ENCODE measurements at places on chromosomes 6 and 20.

DNA sequence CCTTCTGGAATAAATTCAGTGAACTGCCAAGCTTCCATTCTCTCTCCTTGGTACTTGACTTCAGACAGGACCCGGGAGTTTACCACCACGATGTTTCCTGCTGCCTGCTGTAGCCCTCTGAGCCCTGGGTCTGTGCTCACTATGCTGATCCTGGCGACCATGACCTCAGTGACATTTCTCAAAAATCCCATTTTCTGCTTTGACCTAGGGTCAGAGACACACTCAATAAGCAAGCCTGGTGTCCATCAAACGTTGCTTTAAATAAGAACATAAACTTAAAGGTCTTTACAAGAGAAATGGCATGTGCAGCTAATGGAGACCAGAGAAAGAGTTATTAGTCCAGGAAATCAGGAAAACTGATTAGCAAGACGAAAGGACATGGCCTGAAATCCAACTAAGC lies 509.7 kb upstream of the SULF2 start:
- DNase-seq, result no peak

- no peak for DNase-seq
Observed at GRCh38 chr20:53927990-53928389, 142.4 kb downstream of the BCAS1 start.

DNA sequence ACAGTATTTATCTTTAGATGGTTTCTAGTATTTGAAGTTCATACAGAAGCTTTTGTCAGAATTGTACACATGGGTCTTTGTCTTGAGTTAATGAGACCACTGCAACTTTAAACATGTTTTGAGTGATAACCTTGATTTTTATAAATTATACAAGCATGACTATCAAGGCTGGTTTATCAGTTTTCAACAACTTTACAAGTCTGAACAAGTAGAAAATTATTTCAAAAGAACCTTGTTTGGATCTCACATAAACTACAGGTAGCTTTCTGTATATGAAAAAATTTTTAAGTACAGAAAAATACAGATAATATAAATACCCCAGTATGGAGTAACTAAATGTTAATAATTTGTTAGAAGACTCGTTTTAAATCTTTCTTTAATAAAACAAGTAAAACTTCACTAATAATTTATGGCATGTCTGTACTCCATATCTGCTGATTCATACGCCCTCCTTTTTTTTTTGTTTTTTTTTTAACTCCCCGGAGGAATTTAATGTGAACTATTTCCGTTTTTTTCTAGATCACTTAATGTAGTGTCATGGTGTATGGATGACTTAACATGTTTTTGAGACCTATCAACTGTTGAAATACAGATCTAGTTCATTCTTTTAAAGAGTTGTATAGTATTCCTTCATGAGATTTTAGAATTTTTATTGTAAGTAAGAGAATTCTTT lies 18.3 kb downstream of the VAPB start:
- DNase-seq, result no peak

- DNase-seq, result no peak
Observed at GRCh38 chr6:25172819-25173218, 106.4 kb upstream of the CARMIL1 start.

- DNase-seq, result no peak
Observed at GRCh38 chr6:144661116-144661806, 376.1 kb downstream of the UTRN start.

DNA sequence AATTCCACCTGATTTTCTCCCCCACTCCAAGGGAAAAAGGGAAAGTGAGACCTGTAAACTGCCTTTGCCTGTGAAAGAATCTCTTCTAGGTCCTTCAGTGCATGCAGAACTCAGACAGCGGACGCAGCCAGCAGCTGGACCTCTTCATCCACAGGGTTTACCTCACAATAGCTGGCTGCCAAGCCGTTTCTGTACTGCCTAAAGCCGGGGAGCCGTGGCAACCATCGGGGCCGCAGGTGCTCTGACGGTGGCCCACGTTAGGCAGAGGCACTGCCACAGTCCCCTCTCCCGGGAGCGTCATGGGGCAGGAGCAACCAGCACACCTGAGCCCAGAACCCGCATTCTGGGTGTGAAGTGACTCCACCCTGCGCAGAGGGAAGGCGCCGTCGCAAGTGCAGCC lies 206.1 kb downstream of the TTLL2 start:
- DNase-seq, result no peak

- DNase-seq, result no peak
Observed at GRCh38 chr6:41186031-41186562, 14.9 kb downstream of the TREML2 start.

DNA sequence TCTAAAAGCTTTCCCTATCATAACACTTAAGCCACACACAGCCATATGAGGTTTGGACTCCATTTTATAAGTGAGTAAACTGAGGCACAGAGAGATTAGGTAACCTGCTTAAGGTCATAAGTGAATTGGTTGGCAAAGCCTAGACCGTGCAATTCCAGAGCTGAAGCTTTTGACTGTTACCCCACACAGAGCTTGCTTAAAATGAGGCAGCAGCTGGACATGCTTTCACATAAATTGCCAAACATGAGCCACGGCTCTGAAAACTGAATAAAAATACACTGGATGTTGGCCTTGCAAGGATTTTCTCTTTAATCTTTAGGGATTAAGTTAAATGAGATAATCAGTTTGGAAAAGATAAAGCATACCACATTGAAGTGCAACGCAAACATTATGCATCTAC lies 2.5 kb downstream of the RIPOR2 start:
- no peak for DNase-seq

DNA sequence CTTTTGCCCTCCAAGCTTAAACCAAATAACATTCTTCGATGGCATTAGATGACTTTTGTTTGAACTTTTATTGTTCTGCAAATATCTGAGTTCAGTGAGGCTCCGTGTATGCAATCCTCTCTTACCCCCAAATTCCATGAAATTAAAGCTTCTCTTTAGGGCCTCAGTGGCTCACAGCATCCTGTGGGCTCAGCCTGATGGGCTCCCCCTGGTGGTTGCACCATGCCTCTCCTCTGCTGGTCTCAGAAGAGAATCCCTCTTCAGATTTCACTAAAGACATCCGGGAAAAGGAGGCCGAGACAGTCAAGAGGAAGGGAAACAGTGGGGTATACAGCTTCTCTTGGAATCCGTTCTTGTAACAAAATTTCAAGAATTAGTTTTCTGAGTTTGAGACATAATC lies 331.6 kb upstream of the NT5E start:
- no peak for DNase-seq

DNA sequence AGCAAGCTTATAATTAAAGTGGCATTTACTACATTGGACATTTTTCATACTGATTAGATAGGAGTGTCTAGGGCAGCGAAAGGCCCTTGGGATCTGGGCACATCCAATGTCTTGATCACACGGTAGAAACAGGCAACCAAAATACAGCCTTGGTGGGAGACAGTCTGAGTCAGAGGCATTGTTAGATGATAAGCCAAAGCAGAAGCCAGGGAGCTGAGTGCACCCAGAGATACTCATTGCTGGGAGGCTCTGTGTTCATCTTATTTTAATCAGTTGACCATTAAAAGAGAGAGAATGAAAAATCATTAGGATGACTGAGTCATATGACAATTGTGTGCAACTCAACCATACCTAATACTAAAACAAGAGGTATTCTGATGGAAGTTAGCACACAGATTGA lies 109.5 kb downstream of the LCA5 start:
- DNase-seq, result no peak

GRCh38 chr6:37025621-37026466 lies 20.4 kb downstream of the FGD2 start:
- no peak for DNase-seq

GRCh38 chr20:45042978-45043377 lies 57.9 kb downstream of the KCNS1 start:
- no peak for DNase-seq

DNA sequence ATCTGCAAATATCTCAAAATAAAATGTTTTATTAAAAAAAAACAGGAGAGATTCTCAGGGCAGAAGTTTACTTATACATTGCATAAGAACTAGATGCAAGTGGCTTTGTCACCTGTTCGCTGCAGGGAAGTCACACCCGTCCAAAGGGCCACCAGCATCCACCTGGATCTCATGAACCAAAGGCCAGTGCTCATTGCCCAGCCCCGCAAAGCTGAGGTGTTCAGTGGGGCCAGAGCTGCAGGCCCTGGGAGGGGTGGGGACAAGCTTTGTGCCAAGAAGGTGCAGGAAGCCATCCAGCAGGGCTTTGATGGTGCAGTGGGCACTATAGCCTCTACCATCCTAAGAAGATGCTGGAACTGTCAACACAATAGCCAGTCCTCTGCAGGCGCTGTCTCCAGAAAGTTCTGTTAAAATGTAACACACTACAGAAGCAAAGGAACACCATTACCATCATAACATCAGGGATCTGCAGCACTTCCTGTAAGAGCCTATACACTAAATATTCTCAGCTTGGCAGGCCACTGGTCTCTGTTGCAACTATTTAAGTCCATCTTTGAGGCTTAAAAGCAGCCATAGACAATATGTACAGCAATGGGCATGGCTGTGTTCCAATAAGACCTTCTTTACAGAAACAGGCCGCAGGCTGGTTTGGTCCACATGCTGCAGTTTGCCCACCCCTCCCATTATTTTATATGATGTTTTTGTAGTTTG lies 15.7 kb upstream of the CD93 start:
- no peak for DNase-seq

GRCh38 chr6:158131926-158132325 lies 36.1 kb downstream of the SERAC1 start:
- DNase-seq, result no peak

GRCh38 chr20:43938932-43939761 lies 24.5 kb downstream of the TOX2 start:
- no peak for DNase-seq

- no peak for DNase-seq
Observed at GRCh38 chr6:75409286-75409685, 84.3 kb downstream of the FILIP1 start.

GRCh38 chr6:34924831-34925625 lies 36.0 kb downstream of the ANKS1A start:
- no peak for DNase-seq

GRCh38 chr20:7665376-7665775 lies 274.9 kb downstream of the HAO1 start:
- DNase-seq, result no peak

DNA sequence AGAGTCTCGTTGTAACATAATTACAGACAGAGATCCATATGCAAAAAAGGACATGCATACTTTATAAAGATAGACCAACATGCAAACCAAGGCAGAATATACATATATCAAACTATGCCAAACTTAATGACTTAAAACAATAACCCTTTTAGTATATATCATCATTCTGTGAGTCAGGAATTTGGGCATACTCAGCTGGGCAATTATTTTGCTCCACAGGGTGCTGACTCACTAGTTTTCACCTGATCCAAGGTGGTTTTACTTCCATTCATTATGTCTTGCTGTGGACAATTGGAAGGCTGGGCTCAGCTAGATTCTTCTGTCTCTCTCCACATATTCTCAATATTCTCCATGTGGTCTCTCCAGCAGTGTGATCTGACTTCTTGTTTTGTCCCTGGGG lies 41.2 kb upstream of the RNF146 start:
- DNase-seq, result no peak

DNA sequence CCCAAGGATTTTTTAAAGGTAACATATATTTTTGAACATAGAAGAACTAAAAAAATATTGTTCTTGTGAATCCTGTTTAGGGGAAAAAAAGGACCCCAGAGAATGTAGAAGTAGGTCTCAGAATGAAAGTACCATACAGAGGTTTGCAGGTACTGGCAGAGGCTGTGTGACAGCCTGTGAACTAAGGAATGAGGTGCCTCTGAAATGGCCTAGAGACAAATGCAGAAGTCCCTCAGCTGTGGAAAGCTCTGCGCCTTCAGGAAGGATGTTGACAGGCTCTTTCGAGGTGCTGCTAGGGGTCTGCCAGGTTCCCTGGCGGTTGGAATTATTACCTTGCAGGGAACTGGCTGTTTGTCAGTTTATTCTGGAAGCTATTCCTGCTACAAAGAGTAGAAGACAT lies 8.6 kb upstream of the TUBB2B start:
- no peak for DNase-seq

- DNase-seq, result no peak
Observed at GRCh38 chr6:17007749-17008148, 94.1 kb upstream of the STMND1 start.

GRCh38 chr6:37570482-37571133 lies 70.9 kb upstream of the CCDC167 start:
- DNase-seq, result no peak

GRCh38 chr20:19176470-19177052 lies 35.9 kb upstream of the SLC24A3 start:
- DNase-seq, result no peak

GRCh38 chr20:3732327-3733118 lies at the start of gene HSPA12B:
TSS of gene HSPA12B (plus strand) at chr20:3732685. CDS start at chr20:3738675, 5,990 bp downstream.
- no peak for DNase-seq

DNA sequence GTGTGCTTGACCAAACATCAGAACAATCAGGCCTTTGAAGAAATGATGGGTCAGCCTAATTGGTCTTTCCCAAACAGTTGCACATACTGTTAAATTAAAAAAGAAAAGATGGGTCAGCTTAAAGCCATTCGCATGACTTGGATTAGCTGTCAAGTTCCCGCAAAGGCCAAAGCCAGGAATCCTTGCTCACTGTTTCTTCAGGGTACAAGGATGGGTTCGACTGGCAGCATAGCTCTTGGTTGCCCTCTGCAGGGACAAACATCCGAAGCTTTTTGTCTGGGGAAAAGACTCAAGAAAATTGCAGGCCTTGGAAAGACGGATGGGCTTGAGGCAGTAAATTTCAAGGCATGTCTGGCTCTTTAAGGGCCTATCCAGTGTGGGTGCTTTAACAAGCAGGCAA lies 168.0 kb downstream of the HDGFL1 start:
- no peak for DNase-seq

DNA sequence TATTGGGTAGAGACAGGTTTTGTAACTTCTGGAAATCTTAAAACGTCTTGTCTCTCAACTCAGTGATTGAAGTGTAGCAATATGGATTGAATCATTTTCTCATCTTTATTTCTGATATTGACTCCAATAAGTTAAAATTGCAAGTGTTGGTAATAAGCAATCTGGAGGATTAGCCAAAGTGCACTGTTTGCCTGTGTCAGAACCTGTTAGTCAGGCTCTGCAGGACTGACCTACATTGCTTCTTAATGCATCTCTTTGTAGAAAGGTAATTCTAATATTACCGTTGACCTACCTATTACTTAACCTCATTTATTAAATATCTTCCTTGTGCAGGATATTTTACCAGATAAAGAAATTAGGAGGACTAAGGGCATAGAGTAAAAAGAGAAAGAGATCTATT lies 484.0 kb upstream of the CITED2 start:
- DNase-seq, result no peak

DNA sequence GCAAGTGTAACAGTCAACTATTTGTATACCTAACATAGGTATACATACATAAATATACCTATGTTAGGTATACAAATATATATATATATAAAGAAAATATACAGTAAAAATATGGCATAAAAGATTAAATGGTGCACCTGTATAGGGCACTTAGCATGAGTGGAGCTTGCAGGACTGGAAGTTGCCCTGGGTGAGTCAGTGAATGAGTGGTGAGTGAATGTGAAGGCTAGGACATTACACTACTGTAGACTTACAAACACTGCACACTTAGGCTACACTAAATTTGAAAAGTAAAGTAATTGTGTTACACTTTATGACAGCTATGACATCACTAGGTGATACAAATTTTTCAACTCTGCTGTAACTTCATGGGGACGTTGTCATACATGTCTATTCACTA lies 65.6 kb downstream of the CDC5L start:
- no peak for DNase-seq

All from activated CD8-positive, alpha-beta memory T cell treated with anti-CD3 and anti-CD28 coated beads for 1 hour (primary cell).